CD4-positive, alpha-beta T cell treated with Interleukin-15 for 4 hours (primary cell): ENCODE measurements at places on chromosomes 7 and 10.
A peak's percentile ranks its signal among the peaks of the same experiment; 100 is the strongest.

GRCh38 chr7:130419658-130420057 lies 21.2 kb downstream of the CEP41 start:
- DNase-seq, result no peak

GRCh38 chr10:104259999-104260774 lies 5.5 kb downstream of the GSTO1 start:
- no peak for DNase-seq

DNA sequence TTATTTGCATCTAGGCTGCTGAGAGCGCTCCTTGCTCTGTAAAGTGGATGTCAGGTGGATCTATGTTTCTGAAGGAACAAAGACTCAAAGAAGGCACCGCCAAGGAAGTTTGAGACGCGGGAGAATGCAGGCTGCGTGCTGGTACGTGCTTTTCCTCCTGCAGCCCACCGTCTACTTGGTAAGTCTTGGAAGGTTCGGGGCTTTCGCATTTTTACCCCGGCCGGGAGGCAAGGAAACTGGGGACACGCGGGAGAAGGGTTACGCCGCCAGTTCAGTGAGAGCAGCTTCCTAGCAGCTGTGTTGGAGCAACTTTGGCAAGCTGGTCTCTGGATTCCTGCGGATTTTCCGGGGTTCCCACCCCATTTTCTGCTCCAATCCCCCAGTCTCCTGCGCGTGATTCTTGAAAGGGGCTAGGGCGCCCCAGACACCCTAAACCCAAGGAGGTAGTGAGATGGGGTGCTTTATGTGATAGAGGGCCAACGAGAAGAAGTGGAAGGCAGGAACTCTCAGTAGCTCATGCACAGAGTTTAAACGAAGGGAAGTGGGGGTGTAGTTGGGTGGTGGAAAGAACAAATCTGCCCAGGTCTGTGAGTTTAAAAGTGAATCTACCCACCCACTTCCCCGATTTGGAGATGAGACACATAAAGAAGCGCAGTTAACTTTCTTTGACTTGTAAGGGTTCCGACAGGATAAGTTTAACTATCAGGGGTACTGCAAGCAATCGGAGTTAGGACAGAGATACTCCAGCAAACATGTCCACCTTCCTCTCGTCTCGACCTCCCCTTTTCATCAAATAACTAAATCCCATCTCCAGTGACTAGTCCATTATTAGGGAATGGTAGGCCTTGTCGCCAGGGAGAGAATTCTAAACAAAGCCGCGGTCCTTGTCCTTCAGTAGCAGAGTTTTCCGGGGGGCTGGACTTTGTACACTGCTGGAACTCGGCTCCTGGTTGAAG lies 2.5 kb downstream of the NXPH1 start:
- no peak for DNase-seq

DNA sequence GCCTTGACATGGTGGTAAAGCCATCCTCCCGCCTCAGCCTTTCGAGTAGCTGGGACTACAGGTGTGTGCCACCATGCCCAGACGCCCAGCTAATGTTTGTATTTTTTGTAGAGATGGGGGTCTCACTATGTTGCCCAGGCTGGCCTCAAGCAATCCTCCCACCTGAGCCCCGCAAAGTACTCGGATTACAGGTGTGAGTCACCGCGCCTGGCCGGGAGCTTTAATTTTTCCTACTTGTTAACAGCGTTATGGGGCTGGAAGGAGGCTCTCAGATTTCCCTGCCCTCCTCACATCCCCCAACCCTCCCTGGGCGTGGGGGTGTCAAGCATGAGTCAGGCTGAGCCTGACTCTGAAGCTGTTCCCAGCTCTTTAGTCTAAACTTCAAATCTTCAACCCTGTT lies 8.3 kb downstream of the ALKBH4 start:
- DNase-seq, result no peak

- no peak for DNase-seq
These were observed 42.8 kb upstream of the SEPHS1 start for GRCh38 chr10:13390604-13391522.

GRCh38 chr7:30877993-30878392 lies 33.7 kb upstream of the AQP1 start:
- DNase-seq, result no peak

- no peak for DNase-seq
These were observed 16.9 kb downstream of the ZNF800 start for GRCh38 chr7:127375631-127376030.

- DNase-seq, result no peak
These were observed 5.3 kb downstream of the CFTR start for GRCh38 chr7:117485118-117485620.

DNA sequence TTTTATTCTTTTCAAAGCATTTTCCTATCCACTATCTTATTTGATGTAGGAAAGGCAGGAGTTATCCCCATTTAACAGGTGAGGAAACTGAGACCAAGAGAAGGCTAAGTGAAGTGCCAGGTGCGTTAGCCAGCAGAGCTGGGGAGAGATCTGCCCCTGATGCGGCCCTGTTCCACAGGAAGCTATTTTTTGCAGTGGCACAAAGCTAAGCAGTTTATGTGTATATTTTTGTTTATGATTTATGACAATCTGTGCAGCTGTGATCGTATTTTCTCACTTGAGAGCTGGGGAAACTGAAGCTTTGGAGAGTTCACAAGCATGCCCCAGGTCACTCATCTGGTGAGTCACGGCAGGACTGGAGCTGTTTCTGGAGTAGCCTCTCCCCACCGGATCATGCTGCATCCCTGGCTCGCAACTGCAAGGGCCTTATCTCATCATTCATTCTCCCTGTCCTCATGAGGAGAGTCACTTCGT lies 38.8 kb downstream of the SLC29A3 start:
- DNase-seq, result no peak

DNA sequence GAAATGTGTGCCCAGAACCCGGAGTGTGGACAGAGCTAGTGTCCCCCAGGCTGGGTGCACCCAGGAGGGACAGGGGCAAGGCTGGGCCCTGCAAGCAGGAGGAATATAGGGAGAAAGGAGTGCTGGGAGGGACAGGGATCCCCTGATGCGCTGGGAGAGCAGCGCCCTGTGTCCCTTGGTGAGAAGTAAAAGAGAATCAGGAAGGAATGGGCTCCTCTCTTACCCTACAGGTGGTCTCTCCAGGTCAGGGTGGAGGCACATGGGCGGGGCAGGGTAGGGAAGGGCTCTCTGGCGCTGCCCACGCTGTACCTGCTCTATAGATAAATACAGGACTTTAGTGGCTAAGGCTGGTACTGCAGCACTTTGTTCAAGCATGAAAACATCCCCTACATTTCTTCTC lies 753.8 kb downstream of the GRID1 start:
- no peak for DNase-seq

- DNase-seq, result no peak
These were observed 21.6 kb upstream of the GIMAP8 start for GRCh38 chr7:150428671-150429451.

DNA sequence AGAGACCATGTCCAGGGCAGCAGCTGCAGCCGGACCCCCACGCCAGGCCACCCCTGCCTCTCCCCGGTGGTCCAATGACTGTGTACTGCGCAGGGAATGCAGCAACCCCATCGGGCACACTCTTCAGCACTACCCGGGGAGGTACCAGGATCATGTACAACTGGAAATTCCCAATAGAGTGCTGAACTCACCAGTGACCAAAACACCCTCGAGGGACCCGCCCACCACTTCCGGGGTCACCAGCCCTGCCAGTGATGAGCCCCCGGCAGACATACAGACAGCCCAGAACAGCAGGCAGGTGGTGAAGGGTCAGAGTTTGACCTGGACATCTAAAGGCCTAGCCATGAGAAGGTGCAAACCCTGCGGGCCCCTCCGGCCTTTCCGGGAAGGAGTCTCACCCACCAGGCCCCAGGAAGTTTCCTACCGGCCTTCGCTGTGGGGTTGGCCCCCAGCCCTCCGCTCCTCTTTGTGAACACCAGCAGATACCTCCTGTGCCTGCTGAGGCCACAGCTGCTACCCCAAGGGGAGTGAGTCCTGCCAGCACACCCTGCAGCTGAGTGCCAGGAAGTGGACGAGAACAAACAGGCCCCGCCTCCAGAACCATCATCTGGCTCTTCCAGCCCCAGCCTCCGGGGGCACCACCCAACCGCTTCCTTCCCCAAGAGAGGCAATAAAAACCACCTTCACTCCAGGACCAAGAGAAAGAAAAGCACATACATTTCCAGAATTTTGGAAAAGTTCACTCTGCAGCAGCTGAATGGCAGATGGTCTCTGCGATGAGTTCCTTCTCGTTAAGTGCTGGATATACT lies 5.0 kb upstream of the ANKRD61 start:
- DNase-seq, result peak; percentile 58
